CD4-positive, alpha-beta T cell treated with Interleukin-17A for 4 hours (primary cell): ENCODE measurements at places on chromosomes 12 and 14.

- DNase-seq, result no peak
Observed at GRCh38 chr12:27193854-27194544, 50.1 kb upstream of the STK38L start.

GRCh38 chr12:122506393-122506938 is 5.7 kb upstream of the ZCCHC8 start:
- no peak for DNase-seq

- DNase-seq, result no peak
Observed at GRCh38 chr12:132310181-132311040, 19.0 kb downstream of the GALNT9 start.

DNA sequence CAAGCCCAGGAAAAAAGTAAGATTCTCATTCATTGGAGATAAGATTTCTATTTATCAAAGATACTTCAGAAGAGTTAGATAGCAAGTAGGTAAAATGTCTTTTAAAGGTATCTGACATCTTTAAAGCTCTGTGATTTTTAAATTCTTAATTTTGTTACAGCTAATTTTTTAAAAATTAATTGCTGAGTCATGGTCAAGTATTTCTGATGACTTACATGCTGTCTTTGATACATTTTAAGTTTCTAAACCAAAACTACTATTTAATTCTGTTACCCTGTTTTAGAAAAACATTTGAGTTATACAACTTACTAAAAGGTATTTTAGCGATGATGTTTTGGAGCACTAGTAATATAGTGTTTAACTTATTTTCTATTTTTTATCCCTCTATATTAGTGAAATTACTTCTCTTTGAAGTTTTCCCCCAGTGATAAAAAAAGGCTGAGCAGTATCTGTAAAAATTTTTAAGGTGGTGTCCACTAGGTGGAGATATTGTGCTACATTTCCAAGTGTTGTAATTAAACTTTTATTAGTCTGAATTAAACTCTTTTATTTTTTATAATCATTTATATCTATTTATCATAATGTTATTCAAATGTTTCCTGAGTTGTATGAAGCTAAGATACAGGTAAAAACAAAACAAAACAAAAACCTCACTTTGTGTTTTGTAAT is 11.5 kb downstream of the ALG10 start:
- no peak for DNase-seq

DNA sequence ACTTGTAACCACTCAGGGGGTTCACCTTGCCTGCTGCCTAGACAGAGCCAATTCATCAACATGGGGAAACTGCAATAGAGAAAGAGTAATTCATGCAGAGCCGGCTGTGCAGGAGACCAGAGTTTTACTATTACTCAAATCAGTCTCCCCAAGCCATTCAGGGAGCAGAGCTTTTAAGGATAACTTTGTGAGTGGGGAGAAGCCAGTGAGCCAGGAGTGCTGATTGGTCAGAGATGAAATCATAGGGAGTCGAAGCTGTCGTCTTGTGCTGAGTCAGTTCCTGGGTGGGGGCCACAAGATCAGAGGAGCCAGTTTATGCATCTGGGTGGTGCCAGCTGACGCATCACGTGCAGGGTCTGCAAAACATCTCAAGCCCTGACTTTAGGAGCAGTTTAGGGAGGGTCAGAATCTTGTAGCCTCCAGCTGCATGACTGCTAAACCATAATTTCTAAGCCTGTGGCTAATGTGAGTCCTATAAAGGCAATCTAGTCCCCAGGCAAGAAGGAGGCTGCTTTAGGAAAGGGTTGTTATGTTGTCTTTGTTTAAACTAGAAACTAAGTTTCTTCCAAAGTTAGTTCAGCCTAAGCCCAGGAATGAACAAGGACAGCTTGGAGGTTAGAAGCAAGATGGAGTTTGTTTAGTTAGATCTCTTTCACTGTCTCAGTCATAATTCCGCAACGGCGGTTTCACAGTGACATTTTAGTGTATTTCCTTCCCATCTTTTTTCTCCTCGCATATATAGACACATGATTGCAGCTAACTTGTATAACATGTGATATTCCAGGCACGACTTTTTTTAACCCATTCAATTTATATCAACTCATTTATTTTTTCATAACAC is 68.9 kb upstream of the NCOR2 start:
- DNase-seq, result peak; percentile 62

DNA sequence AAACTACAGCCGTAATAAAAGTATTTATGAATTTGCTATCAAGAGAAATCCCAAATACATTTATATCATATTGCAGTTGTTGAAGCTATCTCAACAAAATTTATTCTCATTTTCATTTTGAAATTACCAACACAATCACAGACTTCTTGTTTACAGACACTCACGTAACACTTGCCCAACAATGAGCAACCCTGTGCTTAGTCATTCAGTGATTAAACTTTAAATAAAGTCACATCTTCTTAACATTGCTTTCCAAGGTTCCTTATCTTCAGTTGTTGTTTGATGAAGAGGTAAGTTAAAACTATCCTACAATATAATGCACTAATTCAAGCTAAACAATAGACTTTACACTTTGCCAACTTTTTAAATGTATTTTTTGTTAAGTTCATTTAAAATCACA is 601.8 kb downstream of the SLC16A7 start:
- DNase-seq, result no peak

- DNase-seq, result no peak
Observed at GRCh38 chr12:81208187-81208911, 130.5 kb downstream of the ACSS3 start.

DNA sequence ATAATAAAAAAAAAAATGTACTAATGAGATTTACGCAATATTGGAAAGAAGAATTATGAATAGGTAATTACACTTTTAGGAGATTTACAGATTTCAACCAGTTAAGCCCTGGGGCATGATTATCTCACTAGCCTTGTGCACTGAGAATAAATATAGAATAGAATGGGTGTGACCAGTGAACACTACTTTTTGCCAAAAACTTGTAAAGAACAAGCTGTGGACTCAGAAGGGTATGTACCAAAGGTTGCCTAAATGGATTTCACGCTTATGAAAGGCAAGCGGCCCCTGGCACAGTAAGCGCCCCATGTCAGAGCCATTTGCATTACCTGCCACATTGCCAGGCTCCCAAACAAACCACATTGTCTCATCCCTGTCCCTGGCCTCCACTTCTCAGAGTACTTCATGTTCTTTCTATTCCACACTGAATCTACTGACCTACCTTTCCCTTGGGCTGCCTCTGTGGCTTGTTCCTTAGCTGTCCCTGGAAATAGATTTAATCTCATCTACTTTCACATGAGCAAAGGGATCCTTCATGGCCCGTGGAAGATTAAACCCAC is 170.6 kb upstream of the DIO2 start:
- no peak for DNase-seq

GRCh38 chr14:31484754-31485153 is 3.1 kb downstream of the GPR33 start:
- no peak for DNase-seq

DNA sequence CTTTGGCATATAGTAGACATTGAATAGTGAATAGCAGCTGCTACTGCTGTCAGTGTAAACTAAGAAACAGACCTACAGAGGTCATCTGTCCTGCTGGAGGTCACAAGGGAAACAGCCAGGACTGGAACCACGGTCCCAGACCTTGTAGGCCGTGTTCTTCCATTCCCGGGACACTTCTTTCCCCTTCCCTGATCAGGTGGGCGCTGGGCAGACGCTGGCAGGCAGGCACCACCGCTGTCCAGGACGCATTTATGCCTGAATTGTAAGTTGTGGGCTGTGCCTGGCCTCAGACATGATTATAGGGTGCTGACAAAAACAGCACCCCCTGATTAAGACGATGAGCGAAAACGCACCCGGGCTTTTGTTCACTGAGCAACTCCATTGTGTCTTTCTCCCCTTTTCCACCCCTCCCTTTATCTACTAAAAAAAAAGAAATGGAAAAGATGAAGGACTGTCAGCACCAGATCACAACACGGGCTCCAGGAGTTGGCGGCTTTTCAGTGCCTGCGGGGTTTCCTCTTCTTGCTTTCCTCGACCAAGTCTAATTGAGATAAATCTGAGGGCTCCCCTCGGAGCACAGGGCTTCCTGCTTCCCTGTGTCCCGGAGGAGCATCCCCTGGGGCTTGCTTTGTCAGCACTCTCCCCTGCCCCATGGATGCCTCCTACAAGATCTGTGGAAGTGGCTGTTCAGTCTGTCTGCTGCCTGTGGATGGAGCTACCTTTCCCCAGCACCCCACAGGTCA is 80.6 kb downstream of the TSPAN9 start:
- DNase-seq, result no peak

DNA sequence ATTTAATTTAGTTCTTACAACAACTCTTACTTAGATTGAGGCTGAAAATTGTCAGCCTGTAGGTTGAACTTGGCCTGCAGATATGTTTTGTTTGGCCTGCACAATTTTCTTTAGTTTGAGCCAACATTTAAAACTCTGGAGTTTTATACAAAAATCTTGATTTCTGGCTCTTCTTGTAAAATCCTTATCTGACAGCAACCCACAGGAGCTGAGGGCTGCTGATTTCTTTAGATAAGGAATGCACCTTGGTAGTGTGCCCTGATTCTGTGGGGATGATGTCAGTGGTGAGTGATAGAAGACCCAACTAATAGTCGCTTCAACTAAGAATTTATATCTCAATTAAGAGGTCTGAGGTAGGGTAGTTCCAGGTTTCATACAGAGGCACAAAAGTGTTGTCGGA is 49.5 kb downstream of the SOCS2 start:
- no peak for DNase-seq

DNA sequence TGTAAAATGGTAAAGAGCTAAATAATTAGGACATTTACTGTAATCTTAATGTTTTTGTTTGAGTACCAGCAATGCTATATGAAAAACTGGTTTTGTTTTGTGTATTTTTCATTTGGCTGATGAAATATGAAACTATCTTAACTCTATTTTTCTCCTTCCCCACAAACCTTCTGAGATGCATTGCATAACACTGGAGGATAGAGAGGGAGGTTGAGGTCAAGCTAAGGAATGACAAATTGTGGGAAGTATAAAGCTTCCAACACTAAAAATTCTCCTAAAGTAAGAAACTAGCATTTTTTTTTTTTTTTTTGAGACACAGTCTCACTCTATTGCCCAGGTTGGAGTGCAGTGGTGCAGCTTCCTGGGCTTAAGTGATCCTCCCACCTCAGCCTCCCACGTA is 31.5 kb upstream of the SRP54 start:
- no peak for DNase-seq

- DNase-seq, result no peak
Observed at GRCh38 chr12:19369691-19370148, 69.6 kb upstream of the AEBP2 start.

- DNase-seq, result no peak
Observed at GRCh38 chr14:76320975-76321374, 55.0 kb upstream of the ESRRB start.

- DNase-seq, result no peak
Observed at GRCh38 chr12:28053564-28053963, 81.0 kb upstream of the PTHLH start.

DNA sequence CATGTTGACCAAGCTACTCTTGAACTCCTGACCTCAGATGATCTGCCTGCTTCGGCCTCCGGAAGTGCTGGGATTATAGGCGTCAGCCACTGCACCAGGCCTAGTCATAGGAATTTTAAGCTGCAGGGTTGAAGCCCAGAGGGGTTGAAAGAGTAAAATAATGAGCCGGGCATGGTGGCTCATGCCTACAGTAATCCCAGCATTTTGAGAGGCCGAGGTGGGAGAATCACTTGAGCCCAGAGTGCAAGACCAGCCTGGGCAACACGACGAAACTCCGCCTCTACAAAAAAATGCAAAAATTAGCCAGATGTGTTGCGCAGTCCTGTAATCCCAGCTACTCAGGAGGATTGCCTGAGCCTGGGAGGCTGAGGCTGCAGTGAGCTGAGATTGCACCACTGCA is 69.6 kb downstream of the GALNT8 start:
- DNase-seq, result no peak

DNA sequence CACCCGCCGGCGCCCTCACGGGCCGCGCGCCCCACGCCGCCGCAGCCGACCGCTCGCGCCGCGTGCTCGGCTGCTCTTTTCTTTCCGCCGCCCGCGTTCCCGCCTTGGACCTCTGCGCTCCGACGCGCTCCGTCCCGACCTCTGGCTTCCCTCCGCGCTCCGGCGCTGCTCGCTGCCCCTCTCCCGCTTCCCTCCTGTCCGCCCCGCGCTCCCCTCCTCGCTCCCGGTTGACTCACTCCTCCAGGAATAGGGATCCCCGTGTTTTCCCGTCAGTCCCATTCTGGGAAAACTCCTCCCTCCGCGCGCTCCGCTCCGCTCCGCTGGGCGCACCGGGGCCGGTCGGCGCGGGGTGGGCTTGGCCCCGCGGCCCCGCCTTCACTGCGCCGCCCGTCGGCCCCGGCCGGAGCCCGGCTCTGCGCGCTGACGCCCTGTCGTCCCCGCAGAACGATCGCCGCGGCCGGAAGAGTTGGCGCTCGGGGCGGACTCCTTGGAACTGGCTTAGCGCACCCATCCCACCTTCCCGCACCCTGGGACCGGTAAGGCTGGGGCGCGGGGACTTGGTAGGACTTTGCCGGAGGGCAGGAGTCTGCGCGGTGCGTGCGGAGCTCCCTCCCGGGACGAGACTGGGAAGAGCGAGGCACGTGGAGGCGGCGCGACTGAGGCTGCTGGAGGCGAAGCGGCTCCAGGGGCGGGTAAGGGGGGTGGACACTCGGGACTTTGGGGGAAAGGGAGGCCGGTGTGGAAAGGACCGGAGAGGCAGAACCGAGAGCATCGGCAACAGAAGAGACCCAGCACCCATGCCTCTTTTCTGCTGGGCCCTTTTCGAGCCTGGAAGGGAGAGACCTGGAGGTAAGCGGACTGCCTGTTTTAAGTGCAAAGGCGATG is 550 bp downstream of the TEAD4 start:
- DNase-seq, result no peak

- DNase-seq, result peak; percentile 93
Observed at GRCh38 chr12:69157023-69157655, 82.2 kb upstream of the CPSF6 start.

- DNase-seq, result no peak
Observed at GRCh38 chr12:89468648-89469326, 55.8 kb downstream of the GALNT4 start.

DNA sequence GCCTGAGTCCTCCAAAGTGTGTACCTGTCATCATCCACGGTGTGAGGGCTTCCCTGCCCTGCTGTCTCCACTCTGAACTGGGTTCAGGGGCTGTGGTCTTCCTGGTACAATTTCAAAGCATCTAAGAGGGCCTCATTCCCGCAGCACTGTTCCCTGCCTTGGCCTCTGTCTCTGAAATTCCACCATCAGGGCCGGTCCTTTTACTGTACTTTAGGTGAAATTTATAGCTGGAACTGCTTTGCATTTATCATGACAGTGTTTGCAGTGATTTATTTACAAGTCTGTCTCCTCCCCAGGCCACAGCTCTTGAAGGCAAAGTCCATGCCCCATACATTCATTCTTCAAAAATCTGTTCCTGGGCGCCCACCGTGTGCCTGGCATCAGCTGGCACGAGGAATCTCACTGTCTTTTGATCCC is 36.9 kb upstream of the NCOR2 start:
- DNase-seq, result no peak

- no peak for DNase-seq
Observed at GRCh38 chr12:68428211-68428610, 96.0 kb upstream of the MDM1 start.
